Smooth muscle cell of bladder (primary cell): ENCODE measurements at places on chromosomes 6 and 20. TPM values are rescaled to one million over a fixed set of nuclear protein-coding genes. Genes with fewer than 3 reads are reported as not detected.

EBF4 gene
- 0.57 and 1.8 TPM in 2 replicates for total RNA-seq

KCNQ2 gene
- total RNA-seq = not detected in 2 replicates

GNAS-AS1 gene
- 0.71 and 1.2 TPM in 2 replicates for total RNA-seq

SMLR1 gene
- not detected in 2 replicates for total RNA-seq

ZNF391 gene
- 0.85 and 0.92 TPM in 2 replicates for total RNA-seq

WFDC13 gene
- not detected in 2 replicates for total RNA-seq

C20orf202 gene
- total RNA-seq = not detected in 2 replicates

FOXS1 gene
- 0.09 TPM in 1 of 2 replicates, not detected in the other for total RNA-seq
